ENCODE measurements at places on chromosomes 3 and 15.

DNA sequence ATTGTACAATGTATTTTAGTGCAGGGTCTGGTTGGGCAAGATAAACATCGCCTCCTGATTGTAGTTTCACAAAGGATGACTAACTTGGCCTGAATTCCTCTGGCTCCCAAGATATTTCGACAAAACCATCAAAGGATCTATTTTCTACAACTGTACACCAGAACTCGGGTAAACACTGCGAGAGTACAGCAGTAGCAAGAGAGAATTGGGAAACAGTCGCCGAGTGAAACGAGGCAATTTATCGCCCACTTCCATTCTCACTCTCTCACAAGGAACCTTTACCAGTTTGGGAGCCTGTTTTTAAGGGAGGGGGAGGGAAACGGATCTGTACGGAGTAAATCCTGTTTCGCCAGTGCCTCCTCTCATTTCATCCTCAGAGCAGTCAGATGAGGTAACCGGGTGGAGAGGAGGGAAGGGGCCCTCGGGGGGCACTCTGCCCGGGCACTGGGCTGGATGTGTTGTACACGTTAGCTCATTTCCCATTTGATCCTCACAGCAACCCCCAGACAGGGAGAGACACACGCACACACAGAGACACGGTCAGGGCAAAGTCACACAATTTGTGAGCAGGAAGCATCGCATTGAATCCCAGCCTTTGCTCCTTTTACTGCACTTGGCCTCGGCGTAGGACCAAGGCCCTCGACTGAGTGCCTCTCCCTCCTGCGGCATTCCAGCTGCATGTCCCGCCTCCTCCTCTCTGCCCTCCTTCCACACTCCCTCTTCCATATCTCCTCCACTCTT, 120.1 kb downstream of the LIPC start:
- DNase-seq = peak; percentile 93

- DNase-seq = no peak
Observed at GRCh38 chr3:186368717-186369116, 6.7 kb upstream of the DGKG start.

- no peak for DNase-seq
Observed at GRCh38 chr3:194279701-194280360, 71.3 kb downstream of the CPN2 start.

DNA sequence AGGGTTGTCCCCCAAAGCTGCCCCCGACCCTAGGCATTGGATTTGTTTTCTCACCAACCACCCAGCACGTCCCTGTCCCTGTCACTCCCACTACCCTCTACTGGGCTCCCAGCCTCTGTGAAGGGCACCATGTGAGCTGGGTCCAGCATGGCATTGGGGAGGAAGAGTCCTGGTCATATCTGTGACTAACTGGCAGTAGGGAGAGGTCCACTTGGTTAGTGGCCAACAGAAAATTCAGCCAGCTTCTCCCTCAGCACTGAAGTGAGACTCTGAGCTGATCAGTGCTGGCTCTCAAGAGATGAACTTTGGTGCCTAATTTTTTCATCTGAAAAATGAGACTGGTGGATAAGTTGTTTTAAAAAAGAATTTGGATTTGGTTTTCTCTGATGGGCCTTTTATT, 11.3 kb upstream of the KIF23 start:
- no peak for DNase-seq

DNA sequence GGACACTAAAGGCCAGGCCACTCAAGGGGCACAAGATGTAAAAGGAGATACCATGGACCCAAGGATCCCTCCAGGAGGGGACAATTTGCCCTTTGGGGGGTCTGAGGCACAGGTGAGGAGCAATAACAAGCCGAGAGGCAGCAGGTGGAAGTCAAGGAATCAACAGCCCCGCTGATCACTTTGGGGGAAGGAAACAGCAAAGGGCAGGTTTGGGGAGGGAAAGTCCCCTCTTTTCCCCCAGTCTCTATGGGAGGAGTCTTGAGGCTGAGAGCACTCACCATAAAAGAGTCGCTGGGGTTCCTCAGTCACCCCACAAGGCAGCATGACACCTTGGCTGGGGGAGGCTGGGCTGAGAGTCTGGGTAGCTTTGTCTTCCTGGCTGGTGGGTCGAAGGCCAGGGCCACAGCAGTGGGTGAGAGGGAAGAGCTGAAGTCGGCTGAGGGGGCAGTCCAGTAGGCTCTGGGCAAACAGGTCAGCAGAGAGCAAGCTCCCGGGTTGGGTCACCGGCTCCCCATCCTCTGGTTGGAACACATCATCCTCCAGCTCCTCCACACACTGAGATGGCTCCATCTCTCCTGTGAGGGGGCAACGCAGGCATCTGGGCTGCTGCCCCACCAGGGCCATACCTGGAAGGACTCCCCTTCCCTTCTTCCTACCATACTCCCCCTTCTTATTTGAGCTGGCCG, 3.0 kb downstream of the BMF start:
- DNase-seq = no peak

- DNase-seq = no peak
Observed at GRCh38 chr3:164479978-164480377, 598.3 kb downstream of the SI start.

Measured in MCF 10A (cell line).